ENCODE measurements at places on chromosomes 7 and 10.

DNA sequence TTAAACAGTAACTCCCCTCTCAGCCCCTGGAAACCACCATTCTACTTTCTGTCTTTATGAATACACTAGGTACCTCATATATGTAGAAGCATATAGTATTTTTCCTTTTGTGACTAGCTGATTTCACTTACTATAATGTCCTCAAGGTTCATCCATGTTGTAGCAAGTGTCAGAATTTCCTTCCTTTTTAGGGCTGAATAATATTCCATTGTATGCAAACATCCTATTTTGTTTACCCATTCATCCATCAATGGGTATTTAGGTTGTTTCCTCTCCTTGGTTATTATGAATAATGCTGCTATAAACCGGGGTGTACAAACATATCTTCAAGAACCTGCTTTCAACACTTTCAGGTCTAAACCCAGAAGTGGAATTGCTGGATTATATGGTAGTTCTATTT, 125.3 kb downstream of the SGMS1 start:
- DNase-seq: no peak

- no peak for DNase-seq
Observed at GRCh38 chr7:94258418-94259300, 136.0 kb upstream of the COL1A2 start.

- no peak for DNase-seq
Observed at GRCh38 chr10:125455855-125456254, 227.1 kb downstream of the TEX36 start.

- DNase-seq: no peak
Observed at GRCh38 chr10:77101341-77101740, 536.3 kb downstream of the KCNMA1 start.

GRCh38 chr7:31373337-31374289, 33.1 kb upstream of the NEUROD6 start:
- no peak for DNase-seq

GRCh38 chr7:102463841-102464576, 654 bp downstream of the ALKBH4 start:
- no peak for DNase-seq

GRCh38 chr7:91050677-91051076, 213.6 kb upstream of the FZD1 start:
- no peak for DNase-seq
